ENCODE measurements at places on chromosomes 3 and 15.

GRCh38 chr3:133972156-133972555 lies 57.6 kb downstream of the SLCO2A1 start:
- no peak for DNase-seq

DNA sequence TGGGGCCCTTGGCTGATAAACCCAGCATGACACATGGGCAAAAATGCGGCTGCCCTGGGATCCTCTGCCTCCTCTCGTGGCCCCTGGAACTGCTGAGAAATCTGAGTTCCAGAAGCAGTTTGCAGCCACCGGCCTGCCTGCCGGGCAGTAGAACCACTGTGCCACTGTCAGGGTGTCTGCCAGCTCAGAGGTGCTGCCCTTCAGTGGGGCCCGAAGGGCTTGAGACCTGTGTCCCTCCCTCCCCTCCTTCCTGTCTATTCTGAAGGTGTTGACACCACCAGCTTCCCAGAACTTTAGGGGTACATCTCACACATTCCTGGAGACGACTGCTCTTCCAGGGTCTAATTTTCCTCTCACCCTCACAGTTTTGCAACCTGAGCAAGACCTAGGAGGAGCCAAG lies 88.2 kb upstream of the POMGNT2 start:
- no peak for DNase-seq

- DNase-seq, result no peak
Observed at GRCh38 chr3:42851228-42851834, 24.3 kb downstream of the CYP8B1 start.

DNA sequence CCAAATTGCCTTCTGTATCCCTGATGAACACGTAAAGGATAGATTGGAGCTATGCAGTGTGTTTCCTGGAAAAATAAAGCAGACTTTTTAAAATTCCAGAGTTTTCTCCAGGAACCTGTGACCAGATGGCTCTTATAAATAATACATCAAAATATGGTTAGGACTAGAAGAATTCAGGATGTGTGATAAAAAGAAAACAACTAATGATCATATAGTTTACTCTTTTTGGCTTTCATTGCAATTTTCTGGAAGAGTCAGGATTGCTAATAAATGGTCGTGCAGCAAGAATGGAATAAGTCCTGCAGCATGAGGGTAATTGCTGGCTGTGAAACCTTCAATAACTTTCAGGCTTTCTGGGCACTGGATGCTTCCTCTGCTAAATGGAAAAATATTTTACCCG lies 30.2 kb upstream of the DENND4A start:
- DNase-seq, result no peak

- no peak for DNase-seq
Observed at GRCh38 chr3:46551615-46552014, 14.5 kb downstream of the LRRC2 start.

DNA sequence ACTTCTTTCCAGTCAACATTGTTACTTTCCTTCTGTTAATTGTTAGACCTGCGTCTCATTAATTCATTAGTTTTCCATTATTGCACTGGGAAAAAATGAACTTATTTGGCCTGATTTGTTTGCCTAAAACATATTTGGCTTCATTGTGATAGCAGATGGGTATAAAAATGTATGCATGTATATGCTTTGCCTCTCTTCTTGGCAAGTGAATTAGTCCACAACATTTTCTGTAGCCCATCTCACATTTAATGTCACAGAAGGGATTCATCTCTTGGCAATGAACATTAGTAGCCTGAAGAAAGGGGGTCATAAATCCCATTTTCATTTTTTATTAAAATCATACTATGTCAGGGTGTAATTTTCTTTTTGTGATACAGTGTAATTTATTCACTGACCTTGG lies 125.2 kb downstream of the TUSC7 start:
- no peak for DNase-seq

DNA sequence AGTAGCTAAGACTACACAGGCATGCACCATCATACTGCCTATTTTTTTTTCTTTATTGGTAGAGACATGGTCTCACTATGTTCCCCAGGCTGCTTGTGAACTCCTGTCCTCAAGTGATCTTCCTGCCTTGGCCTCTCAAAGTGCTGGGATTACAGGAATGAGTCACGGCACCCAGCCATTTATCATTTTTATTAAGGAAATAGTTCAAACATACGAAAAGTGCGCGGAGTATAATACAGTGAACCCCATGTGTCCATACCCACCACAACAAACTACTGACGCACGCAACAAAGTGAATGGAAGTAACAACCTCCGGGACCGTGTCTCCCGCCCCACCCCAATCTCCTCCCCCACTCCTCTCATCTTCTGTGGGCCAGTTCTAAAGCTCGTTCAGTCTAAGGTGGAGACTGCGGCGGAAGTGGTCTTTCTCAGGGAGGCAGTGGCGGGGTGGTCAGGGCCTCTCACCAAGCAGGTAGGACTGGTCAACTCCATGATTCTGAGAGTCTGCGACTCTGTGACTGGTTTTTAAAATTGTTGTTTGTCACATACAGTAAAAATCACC lies 42.1 kb downstream of the DNAJB8 start:
- DNase-seq, result no peak

GRCh38 chr15:40250304-40250656 lies 11.4 kb downstream of the PAK6 start:
- no peak for DNase-seq

Data from activated T-cell treated with anti-CD3 and anti-CD28 coated beads, Interleukin-2, amount 50 U/mL, for 72 hours (primary cell).